ENCODE measurements at places on chromosomes 3 and 15. TPM values are rescaled to one million over a fixed set of nuclear protein-coding genes. Genes with fewer than 3 reads are reported as not detected.

RTP3 gene
- not detected for total RNA-seq

ALDH1L1 gene
- total RNA-seq = not detected

EFHB gene
- 0.87 TPM for total RNA-seq

HHLA2 gene
- total RNA-seq = 1.3 TPM

TMEM207 gene
- not detected for total RNA-seq

ADAMTS9 gene
- not detected for total RNA-seq

SLC22A13 gene
- total RNA-seq = 0.27 TPM

Data from activated naive CD8-positive, alpha-beta T cell treated with anti-CD3 and anti-CD28 coated beads for 36 hours (primary cell).